ENCODE measurements at places on chromosomes 7 and 10. TPM values are rescaled to one million over a fixed set of nuclear protein-coding genes. Genes with fewer than 3 reads are reported as not detected.

Gene NXPH1
- not detected for total RNA-seq

Gene OLAH
- total RNA-seq = 1.5 TPM

Gene H2BK1
- not detected for total RNA-seq

Gene SMKR1
- 0.42 TPM for total RNA-seq

Gene CCDC136
- not detected for total RNA-seq

Gene CTNNA3
- 0.12 TPM for total RNA-seq

Gene TAS2R41
- total RNA-seq = not detected

Gene CYP2C19
- total RNA-seq = 1.2 TPM

Gene ABCA13
- total RNA-seq = 1.7 TPM

Gene CPA5
- not detected for total RNA-seq

- no peak for DNase-seq
Measured at GRCh38 chr10:29517352-29517923, 117.3 kb downstream of the SVIL start.

DNA sequence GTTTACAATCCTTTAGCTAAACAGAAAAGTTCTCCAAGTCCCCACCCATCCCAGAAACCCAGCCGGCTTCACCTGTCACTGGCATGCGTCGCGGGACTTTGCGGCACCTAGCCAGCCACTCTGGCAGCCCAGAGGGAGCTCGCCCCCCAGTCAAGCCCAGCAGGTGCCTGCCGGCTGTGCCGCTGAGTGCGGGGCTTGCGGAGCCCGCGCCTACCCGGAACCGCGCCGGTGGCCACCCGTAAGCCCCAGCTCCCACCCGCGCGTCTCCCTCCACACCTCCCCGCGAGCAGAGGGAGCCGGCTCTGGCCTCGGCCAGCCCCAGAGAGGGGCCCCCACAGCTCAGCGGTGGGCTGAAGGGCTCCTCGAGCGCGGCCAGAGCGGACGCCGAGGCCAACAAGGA, 446.1 kb downstream of the GRM8 start:
- no peak for DNase-seq

GRCh38 chr10:80579181-80579763, 41.6 kb downstream of the SH2D4B start:
- DNase-seq = no peak

DNA sequence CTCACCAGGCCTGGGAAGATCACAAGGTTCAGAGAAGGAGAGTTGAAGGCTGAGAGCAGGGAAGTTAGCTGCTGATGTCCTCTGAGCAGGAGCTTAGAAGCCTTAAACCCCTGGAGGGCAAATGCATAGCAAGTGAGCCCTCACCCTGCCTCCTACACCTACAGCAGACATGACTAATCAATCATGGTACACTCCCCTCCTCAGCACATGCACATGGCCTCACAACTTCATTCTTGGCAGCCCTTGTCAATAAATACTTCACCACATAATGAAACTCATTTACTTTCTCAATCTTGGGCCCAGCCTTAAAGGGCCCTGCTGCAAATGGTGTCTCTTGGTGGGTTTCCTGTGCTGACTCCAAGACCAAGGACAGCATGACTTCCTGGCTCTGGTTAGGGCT, 12.9 kb downstream of the MMRN2 start:
- DNase-seq = peak; percentile 71

- DNase-seq = no peak
Measured at GRCh38 chr7:134450294-134451000, 8.5 kb downstream of the AKR1B1 start.

DNA sequence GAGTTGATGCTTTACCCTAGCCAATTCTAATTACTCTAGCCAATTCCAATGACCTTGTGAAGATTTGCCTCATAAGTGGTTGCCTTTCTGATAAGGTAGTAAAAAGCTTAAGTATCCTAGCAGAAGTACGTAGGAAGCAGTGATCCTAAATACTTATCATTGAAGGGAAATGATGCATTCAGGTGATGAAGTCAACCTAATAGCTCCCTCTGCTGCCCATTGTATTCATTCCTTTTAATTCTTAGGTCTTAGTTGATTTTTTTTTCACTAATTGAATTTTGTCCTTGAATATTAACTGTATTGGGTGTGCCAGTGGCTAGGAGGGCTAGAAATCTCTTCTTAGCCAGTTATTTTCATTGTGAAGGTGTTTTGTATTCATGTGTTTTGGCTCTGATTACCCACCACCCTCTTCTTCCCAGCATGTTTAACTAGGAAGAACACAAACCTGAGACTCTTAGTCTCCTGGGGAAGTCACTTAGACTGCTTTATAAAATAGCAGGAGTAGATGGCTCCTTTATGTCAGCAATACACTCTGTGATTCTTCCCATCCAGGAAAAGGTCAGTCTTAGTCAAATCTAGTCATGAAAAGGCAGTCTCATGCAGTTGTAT, 46.3 kb downstream of the PLEKHA8 start:
- DNase-seq = no peak

DNA sequence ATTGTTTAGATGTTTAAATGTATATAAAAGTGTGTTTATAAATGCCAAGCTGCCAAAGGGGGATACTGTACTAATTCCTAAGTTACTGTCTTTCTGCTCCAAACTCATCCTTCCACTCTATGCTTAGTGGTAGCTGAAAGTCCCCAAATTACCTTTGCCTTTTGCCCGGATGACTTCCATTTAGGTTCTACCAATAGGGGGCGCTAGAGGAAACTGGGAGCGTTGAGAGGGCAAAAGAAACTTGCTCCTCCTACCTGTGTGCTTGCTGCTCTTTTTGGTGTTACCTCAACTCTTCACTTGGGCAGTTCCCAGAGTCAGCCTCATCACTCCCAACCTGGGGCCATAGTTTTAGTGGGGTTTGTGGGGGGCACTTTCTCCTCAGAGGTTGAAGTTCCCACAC, 5.9 kb upstream of the OR2A25 start:
- DNase-seq = no peak

DNA sequence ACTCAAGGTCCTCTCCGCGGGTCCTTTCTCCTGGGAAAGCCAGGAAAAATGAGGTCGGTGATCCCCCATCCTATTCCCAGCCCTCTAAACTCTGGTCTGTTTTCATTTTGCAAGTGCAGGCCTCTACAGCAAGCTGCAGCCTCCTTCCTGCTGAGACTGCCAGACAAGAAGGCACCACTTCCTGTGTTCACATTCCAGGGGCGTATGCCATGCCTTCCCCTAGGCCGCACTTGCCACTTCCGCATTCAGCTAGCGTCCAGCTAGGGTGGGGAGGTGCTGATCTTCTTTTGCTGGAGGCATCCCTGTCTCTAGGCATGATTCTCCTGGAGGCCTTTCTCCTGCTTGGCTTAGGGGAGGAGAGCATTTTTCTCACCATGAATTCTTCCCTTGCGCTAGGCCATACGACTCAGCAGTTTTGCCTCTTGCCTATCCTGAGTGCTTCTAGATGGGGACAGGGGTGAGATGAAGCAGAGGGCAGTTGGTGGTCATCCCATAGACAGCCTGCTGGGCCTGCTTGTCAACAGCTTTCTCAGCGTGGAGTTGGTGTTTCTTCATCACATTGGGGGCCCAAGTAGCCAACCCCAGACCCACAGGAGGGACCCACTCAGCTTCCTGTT, 328.9 kb downstream of the RPS24 start:
- peak; percentile 26 for DNase-seq

DNA sequence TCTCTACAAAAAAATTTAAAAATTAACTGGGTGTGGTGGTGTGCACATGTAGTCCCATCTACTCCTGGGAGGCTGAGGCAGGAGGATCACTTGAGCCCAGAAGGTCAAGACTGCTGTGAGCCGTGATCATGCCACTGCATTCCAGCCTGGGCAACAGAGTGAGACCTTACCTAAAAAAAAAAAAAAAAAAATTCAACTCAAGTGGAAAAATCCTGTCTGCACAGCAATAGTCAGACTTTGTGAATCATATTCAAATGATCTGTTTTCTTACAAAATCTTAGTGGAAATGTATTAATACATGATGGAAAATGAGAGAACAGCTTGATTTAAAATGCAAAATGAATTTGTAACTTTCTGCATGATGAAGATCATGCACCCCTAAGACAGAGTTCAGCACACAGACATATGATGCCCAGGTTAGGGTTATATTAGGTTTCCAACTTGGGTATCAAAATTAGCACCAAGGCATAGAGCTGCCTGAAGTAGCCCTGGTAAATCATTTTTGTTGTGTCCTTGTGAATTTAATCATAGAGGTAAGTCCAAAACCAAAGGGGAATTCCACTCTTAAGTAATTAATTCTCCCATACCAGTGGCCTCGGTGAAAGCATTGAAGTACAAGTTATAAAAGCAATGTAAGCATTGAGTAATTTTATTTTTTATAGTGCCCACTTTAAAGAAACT, 93.8 kb downstream of the ADD3 start:
- no peak for DNase-seq

GRCh38 chr7:23332193-23332592, 33.1 kb downstream of the MALSU1 start:
- no peak for DNase-seq

GRCh38 chr10:65548001-65548400, 1377.8 kb upstream of the LRRTM3 start:
- no peak for DNase-seq

- no peak for DNase-seq
Measured at GRCh38 chr7:142771353-142771723, 568 bp downstream of the PRSS2 start.

GRCh38 chr7:44264221-44264931, 61.0 kb downstream of the CAMK2B start:
- DNase-seq = no peak

- DNase-seq = no peak
Measured at GRCh38 chr10:71971311-71971731, 7.1 kb downstream of the CHST3 start.

GRCh38 chr10:33277135-33277536, 57.3 kb downstream of the NRP1 start:
- DNase-seq = peak; percentile 88

DNA sequence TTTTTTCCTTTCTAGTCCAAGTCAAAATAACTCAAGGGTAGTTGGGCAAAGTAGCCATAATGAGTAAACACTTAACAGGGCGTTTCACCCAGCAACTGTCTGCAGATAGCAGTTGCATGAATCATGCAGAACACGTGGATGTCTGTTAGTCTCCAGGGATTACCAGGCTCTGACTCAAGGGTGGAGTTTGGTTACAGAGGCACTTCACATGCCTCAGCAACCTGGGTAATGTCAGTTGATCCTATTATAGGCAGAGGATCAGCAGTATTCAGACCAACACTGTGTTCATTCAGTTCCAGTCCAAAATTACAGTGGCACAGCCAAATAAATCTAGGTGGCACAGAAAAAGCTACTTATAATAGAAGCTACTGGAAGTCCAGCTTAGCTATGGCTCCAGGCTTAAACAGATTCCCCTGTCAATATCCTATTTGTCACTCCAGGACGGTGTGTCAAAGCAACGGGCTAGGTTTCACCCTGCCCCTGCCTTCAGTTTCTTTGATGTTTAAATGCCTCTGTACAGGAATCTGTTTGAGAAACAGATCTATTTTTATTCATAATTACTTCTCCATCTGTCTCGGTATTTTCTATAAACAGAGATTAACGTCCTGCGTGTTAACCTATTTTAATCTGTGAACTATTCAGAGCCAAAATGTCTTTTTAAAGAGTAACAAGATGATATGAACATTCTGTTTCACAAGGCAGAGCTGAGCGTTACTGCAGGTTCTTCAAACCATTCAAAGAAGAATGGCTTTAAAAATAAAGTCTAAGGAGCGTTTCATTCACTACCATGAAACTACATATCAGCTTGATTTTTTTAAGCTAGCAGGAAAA, 162.6 kb upstream of the AKR1E2 start:
- peak; percentile 93 for DNase-seq

- DNase-seq = no peak
Measured at GRCh38 chr7:20797042-20797461, 10.4 kb upstream of the SP8 start.

DNA sequence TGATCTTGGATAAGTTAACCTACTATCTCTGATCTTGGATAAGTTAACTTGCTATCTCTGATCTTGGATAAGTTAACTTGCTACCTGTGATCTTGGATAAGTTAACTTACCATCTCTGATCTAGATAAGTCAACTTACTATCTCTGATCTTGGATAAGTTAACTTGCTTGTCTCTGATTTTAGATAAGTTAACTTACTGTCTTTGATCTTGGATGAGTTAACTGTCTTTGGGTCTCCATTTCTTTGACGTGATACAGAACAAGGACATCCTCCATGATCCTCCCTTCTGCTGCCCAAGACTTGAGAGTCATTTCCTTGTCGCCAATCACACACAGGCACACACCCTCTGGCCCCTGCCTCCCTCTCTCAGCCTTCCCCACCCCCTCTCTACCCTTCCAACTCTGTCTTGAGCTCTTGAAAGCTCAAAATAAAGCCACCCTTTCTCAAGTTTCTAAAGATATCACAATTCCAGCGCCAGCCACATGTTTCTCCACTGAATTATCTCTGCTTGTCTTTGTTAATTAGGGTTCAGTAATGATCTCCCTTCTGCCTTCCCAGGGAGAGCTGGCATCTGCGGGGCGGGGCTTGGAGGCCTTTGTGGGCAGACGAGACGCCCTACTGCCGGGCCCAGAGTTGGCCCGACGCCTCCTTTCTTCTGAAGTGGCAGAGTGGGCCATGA, 85.1 kb upstream of the GTF2I start:
- DNase-seq = no peak

- DNase-seq = no peak
Measured at GRCh38 chr7:28435732-28436378, 23.5 kb downstream of the CREB5 start.

DNA sequence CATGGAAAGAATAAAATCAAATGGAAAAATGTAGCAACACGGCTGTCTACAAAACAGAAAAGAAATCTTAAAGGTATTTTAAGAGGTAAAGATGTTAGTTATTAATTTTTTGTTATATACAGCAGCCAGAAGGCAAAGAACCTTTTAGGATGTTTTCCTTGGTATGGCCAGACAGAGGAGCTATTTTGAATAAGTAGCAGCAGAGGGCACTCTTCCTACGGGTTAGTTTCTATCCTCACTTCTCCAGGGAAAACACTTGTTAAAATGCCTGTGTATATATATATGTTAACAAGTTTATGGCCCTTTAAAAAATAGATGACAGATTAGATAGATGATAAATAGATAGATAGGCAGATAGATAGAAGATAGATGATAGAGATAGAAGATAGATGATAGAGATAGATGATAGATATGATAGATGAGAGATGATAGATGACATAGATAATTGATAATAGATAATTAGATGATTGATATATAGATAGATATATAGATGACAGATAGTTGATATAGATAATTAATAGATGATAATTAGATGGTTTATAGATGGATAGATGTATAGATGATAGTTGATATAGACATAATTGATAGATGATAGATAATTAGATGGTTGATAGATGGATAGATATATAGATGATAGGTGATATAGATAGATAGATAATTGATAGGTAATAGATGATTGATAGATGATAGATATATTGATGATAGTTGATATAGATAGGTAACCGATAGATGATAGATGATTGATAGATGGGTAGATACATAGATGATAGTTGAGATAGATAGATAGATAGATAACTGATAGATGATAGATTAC, 57.8 kb upstream of the WIPF3 start:
- DNase-seq = no peak

DNA sequence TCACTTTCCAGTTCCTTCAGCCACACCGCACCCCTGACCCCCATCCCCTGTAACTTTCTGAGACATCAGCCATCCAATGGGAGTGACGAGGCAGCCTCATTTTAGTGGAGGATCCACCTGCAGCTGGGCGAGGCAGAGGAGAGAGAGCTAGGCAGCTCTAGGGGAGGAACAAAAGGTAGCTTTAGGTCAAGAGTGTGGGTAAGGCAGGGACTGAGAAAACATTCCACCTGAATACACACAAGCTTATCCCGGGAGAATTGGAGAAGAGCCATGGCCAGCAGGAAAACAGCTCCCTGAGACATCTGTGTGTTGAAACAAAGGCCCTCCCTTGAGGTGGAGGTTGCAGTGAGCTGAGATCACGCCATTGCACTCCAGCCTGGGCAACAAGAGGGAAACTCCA, 6.7 kb upstream of the KLRG2 start:
- peak; percentile 27 for DNase-seq

GRCh38 chr7:131546126-131546525, 10.3 kb downstream of the PODXL start:
- DNase-seq = no peak
